Neural progenitor cell (in vitro differentiated cells): ENCODE measurements at places on chromosomes 6 and 20.

DNA sequence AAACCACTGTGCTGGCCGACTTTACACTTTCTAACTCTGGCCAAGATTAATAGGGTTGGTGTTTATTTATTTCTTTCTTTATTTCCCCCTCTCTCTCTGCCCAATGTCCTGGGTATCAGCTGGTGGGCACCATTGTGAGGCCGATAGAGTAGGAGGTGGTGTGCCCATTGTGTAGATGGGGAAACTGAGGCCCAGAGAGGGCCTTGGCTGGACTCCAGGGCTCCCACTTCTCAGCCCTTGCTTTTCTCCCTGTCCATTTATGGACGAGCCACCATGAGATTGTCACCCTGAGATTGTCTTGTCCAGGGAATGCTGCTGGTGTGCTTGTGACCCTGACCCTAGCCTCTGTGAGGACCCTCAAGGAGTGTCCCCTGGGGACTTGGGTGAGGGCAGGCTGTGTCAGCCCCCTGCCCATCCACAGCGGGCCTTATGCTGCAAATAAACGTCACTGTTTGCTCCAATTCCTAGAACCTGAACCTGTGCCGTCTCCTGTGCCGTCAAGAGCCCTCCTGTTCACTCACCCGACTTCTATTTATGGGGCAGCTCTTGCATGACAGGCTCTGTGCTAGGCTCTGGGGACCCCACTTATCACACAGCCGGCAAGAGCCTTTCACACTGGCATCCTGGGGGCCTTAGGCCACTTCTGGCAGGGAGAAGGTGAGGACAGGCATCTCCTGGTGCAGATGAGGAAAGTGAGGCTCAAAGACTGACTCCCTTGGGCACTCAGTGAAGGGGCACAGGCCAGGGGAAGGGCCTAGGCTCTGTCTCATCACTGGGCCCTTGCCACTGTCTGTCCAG, 24.8 kb downstream of the SUN5 start:
- no peak for DNase-seq

GRCh38 chr20:23925789-23926525, 46.4 kb upstream of the CST5 start:
- DNase-seq, result no peak

- no peak for DNase-seq
These were observed 13.0 kb downstream of the SESN1 start for GRCh38 chr6:109081516-109082187.

DNA sequence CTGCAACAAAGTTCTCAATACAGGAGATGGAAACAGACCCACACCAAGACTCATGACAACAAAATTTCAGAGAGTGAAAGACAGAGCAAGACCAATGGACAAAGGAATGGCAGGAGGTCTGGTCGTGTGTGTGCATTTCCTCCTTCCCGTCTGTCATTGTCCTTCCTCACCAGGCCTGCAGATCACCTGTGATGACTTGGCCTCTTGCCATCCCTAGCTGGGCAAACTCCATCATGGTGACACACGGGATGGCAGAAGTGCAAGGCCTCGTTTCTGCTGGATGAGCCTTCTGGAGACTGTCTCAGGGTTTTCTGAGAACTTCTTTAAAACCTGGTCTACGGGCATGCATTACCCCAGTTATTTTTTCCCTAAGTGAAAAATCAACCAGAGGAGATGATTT, 49.2 kb downstream of the RPP21 start:
- no peak for DNase-seq

DNA sequence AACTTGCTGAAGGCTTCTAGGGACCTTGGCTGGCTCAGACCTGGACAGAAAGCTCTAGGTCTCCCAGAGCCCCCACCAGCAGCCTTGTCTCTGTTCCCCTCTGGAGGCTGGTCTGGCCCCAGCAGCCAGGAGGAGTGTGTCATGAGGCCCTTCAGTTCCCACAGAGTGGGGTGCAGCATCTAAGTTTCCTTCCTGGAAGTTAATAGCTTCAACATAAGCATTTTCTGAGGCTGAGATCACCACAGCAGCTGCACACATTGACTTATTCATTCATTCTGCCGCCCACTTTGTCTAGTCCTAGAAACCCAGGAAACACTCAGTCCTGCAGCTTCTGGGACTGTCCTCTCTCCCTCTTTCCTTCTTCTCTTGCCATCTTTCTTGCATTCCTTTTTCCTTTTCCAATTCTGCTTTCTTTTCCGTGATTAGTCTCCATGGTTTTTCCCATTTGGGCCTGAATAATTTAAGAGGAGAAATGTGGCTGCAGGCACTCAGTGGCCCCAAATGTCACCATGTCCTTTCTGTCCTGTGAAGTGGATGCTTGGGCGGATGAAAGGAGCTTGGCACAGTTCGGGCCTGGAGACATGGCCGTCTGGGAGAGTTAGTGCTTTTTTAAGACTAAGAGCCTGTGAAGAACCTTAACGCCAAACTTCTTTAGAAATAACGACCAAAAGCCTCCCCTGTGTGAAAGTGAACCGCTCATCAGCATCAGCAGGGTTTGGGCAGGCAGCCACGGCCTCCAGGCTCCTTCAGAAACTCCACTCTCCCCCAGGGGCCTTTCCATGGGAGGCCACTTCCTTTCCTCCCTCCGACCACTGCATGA, 31.0 kb upstream of the PCMTD2 start:
- no peak for DNase-seq

DNA sequence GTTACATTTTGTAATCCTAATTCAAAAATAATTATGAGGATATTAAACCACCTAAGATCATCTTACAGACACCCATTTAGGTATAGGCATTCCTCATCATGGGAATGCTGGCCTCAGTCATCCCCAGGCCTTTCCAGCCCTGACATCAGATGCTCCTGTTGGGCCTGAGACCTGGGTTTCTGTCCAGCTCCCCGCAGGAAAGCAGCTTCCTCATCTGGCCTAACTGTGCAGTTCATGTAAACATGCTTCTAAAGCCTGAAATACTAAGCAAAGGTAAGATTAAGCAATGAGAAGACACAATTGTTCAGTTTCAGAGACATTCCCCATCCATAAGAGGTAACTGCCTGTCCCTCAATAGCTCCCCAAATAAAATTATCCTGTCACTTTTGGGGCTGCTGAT, 19.0 kb downstream of the ETV7 start:
- DNase-seq, result no peak
